D721Med (cell line): ENCODE measurements at places on chromosomes 7 and 10.

GRCh38 chr10:24930427-24930826, 22.0 kb downstream of the PRTFDC1 start:
- DNase-seq = no peak

DNA sequence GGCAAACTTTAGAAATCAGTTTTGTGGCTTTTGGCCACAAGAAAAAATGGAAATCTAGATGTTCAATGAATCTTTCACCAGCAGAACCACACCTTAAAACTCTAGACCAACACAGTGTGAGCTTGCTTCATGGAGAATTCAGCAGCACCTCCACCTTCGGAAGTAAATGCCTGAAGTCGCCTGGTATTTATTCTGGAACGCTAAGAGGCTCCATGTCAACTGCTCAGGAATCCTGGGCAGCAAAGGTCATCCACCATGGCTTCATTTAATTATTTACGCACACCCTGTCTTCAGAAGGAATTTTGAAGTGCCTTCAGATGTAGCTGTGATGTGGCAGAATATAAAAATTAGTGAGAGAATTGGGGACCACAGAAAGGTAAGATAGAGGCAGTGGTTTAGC, 167.7 kb downstream of the GFRA1 start:
- no peak for DNase-seq

- DNase-seq = no peak
Measured at GRCh38 chr10:46236546-46236887, 50.3 kb upstream of the ANTXRL start.

DNA sequence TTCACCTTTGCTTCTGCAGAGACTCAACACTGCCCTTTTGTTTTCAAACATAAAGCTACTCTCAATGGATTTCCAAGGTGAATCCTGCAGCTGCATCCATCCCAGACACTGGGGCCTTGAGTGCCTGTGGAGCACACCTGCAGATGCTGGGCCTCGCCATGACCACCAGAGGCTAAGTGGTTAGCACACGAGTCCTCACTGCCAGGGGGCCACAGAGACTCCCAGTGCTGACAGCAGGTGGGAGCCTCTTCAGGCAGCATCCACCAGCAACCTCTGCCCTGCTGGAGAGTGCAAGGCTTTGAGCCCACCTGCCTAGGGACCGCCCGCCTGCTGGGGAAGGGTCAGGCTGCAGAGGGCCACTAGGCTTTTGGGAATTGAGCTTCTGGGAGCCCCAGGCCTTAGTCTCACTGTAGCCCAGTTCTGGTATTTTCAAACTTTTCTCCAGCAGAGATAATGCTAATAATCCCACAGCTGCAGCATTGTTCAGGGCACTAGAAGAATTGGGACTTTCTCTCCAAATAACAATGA, 9.4 kb upstream of the HPS1 start:
- DNase-seq = no peak

DNA sequence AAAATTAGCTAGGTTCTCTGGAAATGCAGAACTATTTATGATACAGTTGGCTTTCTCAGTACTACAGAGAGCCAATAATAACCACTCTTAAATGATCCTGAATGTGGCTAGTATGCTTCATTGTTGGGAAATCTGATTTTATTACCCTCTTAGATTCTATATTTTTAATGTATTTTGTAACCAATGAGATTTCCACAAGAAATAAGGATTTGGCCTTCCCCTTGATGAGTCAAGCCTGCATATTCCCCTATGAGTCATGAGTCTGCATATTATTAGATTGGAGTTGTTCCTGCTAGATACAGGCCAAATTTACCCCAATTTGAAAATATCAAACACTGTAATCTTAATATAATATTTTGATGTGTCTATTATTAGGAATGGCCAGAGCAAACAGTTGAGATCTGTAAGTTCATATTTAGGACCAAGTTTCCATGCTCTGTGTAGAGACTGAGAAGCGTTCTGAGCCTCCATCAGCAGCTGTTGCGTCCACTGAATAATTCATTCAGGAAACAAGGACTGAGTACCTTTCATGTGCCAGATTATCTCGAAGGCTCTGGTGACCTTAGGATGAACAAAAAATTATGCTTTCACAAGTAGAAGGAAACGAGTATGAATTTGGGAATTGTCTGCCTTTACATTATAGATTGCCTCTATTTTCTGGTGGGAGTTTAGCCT, 793.4 kb downstream of the NRG3 start:
- no peak for DNase-seq

DNA sequence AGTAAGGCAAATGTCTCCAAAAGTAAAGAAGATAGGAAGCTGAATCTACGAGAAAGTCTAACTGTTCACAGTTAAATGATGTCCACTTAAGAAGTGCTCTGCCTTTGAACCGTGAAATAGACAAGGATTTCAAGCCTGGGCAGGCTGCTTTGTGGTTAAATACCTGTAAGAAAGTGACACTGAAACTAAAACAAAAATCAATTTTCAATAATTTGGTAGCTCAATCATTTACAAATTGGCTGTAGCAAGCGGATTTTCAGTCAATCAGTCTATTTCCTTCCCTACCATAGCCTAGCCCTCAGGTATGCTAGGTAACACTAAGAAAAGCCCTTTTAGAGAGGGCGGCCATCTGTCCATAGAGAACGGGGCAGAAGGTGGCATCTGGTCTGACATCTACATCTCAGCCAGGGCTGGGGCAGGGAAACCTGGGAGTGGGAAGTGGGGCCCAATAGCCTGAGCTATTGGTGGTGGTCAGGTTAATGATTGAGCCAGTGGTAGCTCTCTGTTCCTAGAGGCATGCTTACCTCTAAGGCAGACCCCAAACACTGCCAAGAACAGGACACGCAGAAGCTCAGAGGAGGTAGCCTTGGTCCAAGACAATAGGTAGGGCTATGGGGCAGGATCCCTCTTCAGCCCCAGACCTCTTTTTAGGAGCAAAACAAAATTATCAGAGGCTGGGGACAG, 223.2 kb downstream of the CCSER2 start:
- DNase-seq = no peak

DNA sequence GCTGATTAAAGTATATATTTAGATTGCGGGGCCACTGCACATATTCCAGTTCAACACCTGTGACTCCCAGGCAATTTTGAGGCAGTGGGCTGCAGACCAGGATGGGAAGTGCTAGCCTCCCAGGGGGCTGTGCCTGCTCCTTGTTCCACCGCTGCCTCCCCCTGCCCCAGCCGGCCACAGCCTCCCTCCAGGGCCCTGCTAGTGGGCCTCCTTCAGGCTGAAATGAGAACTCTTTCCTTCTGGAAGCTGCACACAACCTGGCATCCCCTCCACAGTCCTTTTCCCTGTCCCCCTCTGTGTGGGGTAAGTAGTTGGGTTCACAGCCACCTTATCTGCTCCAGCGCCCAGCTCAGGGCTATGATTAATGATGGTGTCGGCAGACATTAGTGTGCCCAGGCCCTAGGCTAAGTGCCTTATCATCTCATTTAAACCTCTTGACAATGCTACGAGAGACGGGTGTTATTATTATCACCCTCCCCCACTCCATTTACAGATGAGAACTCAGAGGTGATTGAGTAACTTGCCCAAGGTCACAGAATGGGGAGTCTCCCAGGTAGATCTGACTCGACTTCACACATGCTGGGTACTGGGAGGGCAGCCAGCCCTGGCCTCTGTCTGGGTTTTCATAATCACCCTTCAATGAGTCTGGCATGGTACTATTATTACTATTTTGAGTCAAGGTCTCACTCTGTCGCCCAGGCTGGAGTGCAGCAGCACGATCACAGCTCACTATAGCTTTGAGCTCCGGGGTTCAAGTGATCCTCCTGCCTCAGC, 10.8 kb upstream of the SFRP5 start:
- DNase-seq = no peak

- DNase-seq = no peak
Measured at GRCh38 chr10:10644676-10645385, 372.8 kb upstream of the CELF2 start.

DNA sequence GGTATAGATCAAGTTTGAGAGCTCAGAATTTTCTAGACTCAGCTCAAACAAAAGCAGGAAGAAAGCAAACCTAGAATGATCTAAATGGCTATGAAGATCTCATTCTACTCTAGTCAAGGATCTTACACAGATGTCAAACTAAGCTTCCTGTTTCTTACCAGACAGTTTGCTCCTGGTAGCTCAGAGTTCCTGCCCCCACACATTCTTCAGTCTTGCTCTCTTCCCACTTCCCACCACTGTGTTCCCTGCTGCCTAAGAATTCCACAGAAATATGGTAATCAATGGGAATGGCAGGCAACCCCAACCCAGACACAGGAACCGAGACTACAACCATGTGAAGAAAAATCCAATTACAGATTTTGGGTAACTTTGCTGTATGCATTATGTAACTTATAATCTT, 133.4 kb upstream of the PTN start:
- no peak for DNase-seq

- DNase-seq = no peak
Measured at GRCh38 chr10:104254493-104255310, at the start of gene GSTO1. GSTO1 (plus strand) TSS chr10:104254892; CDS start chr10:104254929, 37 bp downstream.

- DNase-seq = no peak
Measured at GRCh38 chr10:79331709-79332108, 15.6 kb upstream of the PPIF start.

DNA sequence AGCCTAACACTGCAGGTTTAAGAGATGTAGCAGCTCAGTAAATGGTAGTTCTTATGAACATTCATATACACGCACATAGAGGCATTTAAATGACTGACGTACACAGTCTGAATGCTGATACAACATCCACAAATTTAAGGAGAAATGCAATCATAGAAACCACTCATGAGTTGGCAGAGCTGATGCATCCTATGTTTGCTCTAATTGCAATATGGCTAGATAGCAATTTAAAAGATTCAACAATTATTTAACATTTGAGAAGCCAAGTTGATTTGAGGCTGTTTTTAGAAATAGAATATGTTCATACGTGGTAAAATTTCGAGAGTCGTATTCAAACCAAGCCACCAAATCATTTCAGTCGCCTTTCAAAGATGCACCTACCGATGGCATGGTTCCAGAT, 135.6 kb downstream of the PFKFB3 start:
- no peak for DNase-seq

DNA sequence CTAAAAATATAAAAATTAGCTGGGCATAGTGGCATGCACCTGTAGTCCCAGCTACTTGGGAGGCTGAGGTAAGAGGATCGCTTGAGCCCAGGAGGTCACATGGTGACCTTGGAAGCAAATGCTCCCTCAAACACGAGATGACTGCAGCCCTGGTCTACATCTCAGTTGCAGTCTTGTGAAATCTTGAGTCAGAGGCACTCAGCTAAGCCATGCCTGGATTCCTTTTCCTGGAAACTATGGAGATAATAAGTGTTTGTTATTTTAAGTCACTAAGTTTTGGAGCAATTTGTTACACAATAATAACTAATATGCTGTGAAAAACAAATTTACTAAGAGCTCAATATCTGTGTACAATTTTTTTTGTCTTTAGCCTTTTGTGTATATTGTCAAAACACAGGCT, 284.3 kb upstream of the KAT6B start:
- DNase-seq = no peak

- DNase-seq = no peak
Measured at GRCh38 chr7:151704960-151705635, 171.8 kb downstream of the PRKAG2 start.

GRCh38 chr7:21886396-21886795, 59.3 kb downstream of the CDCA7L start:
- DNase-seq = no peak

DNA sequence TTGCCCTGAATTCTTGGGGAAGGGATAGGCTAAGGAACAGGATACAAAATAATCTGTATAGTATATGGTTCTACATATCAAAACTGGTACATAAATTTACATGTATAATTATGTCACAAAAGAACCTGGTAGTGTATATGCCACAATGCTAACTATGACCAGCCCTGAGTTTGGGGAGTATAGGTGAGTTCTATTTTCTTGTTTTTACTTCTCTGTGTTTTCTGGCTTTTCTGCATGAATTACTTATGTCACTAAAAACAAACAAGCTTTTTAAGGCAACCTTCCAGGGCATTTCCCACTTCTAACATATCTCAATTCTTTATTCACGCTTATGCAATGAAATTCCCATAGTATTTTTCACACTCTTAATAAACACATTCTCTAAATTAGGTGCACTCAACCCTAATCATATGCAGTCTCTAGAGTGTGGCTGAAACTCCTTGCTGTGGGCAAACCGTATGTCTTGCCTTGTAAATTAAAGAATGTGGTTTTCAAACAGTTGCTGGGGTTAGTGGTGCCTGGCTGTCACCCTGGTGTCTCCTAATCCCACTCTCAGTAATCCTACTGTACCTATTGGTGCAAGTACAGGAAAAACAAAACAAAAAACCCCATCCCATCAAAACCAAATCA, 14.0 kb upstream of the INSIG1 start:
- no peak for DNase-seq

- DNase-seq = no peak
Measured at GRCh38 chr10:115980470-115980869, 292.5 kb downstream of the GFRA1 start.

GRCh38 chr10:69404786-69405185, 11.9 kb downstream of the TACR2 start:
- DNase-seq = no peak

- no peak for DNase-seq
Measured at GRCh38 chr10:13946209-13946460, 359.4 kb downstream of the PRPF18 start.

DNA sequence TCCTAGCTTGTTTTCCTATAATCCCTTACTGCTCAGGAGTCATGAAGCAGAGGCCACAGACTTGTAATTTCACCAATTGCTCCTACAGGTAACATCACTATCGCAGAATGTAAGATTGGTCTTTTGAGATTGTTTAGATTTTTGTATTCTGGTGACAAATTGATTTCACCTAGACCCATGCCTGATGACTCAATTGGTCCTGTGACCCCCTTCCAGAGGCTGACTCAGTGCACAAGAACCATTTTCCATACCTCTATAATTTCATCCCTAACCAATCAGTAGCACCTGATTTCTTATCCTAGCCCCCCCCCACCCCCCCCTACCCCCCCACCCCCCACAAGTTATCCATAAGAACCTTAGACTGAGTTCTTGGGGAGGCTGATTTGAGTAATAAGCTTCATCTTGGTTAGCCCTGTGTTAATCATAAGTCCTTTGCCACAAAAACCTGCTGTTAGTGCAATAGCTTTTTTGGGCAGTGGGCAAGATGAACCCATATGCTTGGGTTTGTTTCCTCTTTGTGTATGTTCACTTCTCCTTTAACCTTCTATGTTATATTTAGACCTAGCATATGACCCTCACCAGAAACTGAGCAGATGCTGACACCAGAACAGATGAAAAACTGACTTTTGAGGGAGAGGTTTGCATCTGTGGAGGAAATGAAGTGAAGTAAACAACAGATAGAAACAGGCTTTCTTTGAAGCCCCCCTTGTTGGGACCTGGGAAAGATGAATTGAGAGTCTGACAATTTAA, 187.1 kb downstream of the KIF20B start:
- no peak for DNase-seq
